Stimulated activated CD8-positive, alpha-beta memory T cell treated with anti-CD3 and anti-CD28 coated beads, Interleukin-7, amount 100 ng/mL, for 1 hour (primary cell): ENCODE measurements at places on chromosomes 13 and 19.

- no peak for DNase-seq
These were observed 1253.2 kb upstream of the PRR20A start for GRCh38 chr13:55887561-55887960.

- DNase-seq, result no peak
These were observed 23.3 kb downstream of the LYPD4 start for GRCh38 chr19:41821003-41821735.

DNA sequence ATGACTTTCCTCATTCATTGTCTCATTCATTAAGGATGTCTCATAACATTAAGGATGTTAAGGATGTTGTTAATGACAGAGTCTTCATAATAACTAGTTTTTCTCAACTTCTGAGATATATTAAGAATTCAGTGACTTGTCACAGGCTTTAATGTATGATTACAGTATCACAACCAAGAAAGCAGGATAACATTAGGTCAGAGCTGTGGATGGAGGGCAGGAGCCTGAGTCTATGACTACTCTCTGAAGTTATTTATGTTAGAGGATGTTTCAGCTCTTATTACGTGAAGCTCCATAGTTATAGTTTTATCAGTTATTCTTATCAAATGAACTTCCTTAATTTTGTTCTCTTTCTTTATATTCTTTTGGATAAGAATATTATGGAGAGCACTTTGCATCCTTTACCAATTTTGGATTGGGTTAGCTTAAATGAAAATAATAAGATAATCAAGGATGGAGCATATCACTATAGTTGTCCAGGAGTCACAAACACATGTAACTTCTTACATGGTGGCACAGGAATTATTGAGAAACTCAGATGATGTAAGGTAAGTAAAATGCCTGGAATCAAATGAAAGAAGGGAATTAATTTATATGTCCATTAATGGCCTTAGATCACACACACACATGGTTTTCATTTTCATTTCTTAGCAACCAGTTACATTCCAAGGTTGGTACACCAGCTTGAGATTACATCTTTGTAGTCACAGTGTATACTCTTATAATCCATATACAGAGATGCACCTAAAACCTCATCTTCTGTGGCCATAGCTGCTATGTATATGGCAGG lies 57.0 kb downstream of the SLC10A2 start:
- no peak for DNase-seq

- DNase-seq, result no peak
These were observed 47.4 kb downstream of the NDFIP2 start for GRCh38 chr13:79528356-79528755.
